ENCODE measurements at places on chromosomes 12 and 14.

DNA sequence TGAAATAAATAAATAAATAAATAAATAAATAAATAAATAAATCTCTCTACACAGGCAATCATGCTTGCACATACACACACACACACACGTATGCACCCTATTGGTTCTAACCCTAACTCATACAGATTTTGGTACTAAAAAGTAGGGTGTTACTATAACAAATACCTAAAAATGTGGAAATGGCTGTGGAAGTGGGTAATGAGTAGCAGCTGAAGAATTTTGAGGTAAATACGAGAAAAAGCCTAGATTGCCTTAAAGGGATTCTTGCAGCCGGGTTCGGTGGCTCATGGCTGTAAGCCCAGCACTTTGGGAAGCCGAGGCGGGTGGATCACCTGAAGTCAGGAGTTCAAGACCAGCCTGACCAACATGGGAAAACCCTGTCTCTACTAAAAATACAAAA, 15.7 kb upstream of the SLC2A3 start:
- DNase-seq: no peak

DNA sequence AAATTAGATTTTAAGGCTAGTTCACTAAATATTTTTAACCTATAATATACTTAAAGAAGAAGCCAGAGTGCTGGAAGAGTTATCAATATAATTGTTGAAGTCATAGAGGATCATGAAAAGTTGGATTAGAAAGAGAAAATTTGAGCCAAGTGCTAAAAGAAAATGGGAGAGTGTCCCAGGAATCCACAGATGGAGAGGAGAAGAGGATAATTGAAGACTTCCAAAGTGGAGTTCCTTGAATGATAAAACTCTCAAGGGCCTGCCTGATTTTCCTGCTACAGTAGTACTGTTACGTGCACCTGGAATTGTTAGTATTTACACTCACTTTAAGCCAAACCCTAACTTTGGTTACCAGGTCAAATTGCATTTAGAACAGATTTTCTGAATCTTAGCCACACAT, 113.2 kb downstream of the MSRB3 start:
- no peak for DNase-seq

DNA sequence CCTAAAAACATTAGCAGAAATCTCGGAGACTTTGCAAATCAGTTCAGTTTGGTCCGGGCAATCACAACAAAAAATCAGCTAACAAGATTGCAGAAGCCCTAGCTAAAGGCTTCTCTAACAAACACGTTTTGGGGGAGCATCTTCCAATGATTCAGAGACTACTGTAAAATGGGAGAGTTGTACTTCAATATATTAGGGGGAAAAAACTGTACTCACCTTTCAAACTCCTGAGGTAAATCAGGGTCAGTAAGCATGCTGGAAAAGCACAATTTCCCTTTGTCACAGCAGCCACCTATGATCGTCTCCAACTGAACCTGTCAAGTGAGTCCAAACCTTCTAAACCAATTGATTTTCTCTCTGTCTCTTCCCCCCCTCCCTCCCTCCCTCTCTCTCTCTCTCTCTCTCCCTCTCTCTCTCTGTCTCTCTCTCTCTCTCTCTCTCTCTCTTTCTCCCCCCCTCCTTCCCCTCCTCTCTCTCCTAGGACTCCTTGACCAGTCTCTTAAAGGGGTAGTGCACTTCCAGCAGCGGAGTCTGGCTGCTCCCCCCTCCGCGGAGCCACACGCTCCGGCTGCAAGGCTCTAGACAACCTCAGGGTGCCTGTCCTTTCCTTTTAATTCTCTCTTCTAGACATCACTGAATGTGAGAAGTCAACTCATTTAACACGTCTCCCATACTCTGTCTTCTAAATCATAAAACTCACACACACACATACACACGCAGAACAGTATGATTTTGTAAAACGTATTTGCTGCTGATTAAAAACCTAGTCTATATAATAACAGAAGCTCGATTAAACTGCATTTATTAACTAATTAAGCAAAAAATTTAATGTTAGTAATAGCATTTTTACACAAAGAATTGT, at the start of gene SOX5:
Gene SOX5 (minus strand): TSS at position 323 of the 862 bp plus-strand sequence. CDS start 69 bp downstream, at position 254.
- DNase-seq: no peak

DNA sequence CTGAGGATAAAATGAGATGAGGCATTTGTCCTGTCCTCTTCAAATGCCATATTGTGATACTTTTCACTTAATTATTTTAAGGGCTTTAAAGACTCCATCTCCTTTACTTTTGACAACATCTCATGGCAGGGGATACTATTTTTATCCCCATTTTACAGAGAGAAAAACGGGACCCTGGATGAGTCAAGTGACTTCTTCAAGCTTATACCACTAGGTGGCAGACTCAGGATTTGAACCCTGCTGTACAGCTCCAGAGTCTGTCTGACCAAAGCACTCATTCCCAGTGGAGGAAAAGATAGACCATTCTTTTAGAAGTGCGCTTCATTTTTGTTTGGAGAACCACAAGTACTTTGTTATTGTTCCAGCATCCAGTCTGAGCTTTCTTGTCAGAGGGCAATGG, 1.7 kb upstream of the SMOC1 start:
- DNase-seq: no peak

DNA sequence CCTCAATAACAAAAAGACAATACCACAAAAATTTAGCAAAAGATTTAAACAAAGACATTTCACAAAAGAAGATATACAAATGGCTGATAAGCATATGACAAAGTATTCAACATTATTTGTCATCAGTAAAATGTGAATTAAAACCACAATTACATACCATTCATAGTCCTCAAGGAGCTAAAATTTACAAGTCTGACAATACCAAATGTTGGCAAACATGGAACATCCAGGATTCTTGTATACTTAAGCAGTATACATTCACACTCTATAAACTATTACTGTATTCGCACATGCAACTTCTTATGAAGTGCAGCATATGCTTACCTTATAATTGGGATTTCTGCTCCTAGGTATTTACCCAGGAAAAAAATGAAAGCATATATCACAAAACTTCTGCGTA, 49.7 kb upstream of the BDKRB2 start:
- no peak for DNase-seq

- no peak for DNase-seq
These were observed 1.6 kb upstream of the TFCP2 start for GRCh38 chr12:51174501-51174900.

DNA sequence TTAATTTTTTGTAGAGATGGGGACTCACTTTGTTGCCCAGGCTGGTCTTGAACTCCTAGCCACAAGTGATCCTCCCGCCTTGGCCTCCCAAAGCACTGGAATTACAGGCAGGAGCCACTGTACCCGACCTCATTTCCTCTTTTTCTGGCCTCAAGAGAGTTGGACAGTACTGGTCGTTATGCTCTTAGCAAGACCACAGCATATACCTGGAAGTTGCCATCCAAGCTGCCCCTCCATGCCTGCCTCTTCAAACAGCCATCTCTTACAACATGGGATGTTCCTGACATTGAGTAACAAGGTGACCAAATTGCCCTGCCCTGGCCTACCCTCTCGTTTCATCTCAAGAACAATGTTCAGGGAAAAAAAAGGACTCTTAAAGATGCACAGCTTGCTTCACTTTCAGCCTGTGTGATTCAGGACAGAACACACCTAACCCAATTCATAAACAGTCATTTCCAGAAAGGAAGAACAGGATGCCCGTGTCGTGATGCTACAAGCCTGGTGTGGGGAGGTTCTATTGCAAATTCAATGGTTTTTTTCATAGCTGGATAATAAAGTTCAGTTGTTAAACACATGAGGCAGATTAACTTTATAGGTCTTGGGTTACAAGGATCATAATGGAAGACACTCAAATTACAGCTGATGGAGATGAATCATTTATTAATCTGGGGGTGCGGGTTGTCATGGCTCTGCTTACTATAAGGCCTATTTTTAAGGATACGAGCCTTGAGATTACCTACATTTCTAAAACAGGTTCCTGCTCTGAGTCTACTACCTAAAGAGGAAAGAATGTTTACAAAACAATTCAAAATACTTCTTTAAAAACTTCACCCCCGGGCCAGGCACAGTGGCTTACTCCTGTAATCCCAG, 11.9 kb downstream of the GLTP start:
- DNase-seq: no peak

DNA sequence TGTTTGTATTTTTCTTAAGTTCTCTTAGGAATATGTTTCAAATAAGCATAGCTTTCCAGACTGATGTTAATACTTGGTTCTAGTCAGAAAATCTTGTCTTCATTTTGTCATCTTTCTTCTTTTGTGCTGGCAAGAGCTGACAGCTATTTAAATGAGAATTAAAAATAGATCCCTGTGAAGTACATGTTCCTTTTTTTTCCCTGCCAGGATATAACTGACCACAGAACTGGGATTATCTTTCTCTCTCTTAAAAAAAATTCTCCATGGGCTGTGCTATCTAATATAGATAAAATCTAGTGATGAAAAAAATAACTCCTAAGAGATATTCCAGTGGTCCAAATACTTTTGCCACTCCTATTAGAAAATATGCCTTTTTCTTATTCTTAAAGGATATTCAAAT, 163.4 kb downstream of the AKAP6 start:
- no peak for DNase-seq

- DNase-seq: no peak
These were observed 442.6 kb downstream of the DPF3 start for GRCh38 chr14:72451054-72451972.

DNA sequence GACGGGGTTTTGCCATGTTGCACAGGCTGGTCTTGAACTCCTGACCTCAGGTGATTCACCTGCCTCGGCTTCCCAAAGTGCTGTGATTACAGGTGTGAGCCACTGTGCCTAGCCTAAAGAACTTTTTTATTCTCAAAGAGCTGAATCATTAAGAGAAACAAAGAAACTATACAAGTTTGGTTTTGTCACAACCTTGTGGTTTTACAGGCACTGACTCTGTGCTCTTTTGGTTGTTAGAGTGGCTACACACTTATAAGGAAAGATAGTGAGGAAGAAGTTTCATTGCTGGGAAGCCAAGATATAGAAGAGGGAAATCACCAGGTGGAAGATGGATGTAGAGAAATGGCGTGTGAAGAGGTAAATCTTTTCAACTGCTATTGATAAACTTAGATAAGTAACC, 10.1 kb upstream of the DNAH10 start:
- no peak for DNase-seq

- peak; percentile 81 for DNase-seq
These were observed 4.7 kb upstream of the SSH1 start for GRCh38 chr12:108861878-108862587.

GRCh38 chr12:4215229-4216186, 58.1 kb upstream of the CCND2 start:
- DNase-seq: peak; percentile 75

DNA sequence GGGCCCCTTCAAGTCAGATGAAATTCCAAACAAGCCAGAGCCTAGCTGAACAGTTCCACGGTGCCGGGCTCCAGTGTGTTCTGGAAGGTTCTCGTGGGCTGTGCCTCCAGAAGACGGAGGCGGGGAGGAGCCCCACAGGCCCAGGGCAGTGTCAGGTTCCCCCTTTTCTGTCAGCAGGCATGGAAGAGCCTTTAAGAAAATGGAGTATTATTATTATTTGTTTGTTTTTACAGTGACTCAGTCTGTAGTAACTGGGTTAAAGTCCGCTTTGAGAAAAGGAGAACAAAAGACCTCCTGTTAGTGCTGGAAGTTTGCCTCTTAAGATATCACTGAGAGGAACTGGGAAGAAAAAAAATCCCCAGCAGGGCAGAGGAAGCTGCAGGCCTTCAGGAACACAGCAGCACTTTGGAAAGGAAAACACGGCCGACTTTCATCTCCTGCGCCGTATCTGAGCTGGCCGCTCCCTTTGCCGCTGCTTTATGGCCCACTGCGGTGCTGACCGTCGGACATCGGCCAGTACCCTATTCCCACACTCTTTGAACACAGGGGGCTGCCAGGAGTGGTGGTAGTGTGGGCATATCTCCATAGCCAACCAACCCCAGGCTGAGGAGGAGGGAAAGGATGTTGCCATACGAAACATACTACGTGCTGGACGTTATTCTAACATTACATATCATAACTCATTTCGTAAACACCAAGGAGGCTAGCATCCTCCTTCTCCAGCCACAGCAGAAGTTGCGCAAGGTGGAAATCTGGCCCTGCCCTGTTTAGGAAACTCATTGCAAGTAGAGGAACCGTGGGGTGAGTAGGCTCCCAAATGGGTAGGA, 194.0 kb downstream of the ZFP36L1 start:
- DNase-seq: peak; percentile 38

DNA sequence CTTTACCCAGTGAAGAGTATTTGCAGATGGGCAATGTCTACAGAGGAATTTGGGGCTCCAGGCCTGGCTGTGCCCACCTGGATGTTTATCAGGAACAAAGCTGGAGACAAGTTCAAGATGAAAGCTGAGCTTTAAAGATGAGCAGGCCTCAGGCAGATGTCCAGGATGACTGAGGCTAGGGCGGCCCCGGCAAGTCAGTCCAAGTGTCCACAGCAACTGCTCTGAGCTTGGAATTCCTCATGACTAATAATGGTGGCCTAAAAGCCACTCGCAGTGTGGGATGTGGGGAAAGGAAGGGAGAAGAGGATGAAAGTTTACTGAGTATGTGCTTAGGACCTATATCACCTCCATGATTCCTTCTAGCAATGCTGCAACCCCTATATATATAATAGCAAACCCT, 128.2 kb upstream of the NOS1 start:
- no peak for DNase-seq

- no peak for DNase-seq
These were observed 20.4 kb downstream of the ASB2 start for GRCh38 chr14:93955850-93956481.

GRCh38 chr12:68896881-68897540, 36.0 kb downstream of the CPM start:
- peak; percentile 51 for DNase-seq

DNA sequence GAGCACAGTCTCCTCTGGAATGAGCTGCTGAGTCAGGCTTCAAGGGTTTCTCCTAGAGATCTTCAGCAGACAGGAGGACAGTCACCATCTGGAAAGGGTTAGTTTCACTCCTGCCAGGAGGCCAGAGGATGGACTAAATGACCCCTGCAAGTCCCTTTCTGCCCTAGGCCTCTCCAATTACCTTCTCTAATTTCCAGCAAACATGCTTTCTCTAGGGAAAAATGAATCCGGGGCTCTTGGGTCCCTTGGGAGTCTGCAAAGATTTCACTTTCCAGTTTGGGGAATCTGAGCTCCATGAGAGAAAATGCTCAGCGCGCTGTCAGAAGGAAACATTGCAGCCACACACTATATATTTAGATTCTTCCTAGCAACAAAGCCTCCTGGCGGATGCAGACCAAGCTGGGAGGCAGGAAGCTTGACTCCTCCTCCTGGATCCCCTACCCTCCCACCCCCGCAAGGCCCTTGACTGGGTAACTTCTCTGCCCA, 184.4 kb upstream of the CCND2 start:
- DNase-seq: no peak

DNA sequence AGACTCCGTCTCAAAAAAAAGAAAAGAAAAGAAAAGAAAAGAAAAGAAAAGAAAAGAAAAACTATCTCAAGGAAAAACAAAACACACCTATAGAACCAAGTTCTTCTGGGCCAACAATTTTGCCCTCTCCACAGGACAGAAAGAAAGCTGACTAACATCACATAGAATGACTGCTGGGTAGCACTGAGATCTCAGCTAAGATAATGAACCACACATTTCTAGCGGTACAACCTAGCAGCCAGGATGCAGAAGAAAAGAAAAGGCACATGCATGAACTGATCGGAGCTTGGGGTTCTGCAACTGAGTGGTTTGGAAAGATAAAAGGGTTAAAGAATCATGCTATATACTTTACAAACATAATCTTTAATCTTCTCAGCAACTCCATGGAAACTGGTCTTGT, 19.5 kb downstream of the TMED10 start:
- no peak for DNase-seq

- DNase-seq: no peak
These were observed 68.1 kb upstream of the KRR1 start for GRCh38 chr12:75579552-75579951.

- DNase-seq: no peak
These were observed 1039.3 kb upstream of the FOXG1 start for GRCh38 chr14:27727251-27727770.
